ENCODE measurements at places on chromosomes 6 and 20.

DNA sequence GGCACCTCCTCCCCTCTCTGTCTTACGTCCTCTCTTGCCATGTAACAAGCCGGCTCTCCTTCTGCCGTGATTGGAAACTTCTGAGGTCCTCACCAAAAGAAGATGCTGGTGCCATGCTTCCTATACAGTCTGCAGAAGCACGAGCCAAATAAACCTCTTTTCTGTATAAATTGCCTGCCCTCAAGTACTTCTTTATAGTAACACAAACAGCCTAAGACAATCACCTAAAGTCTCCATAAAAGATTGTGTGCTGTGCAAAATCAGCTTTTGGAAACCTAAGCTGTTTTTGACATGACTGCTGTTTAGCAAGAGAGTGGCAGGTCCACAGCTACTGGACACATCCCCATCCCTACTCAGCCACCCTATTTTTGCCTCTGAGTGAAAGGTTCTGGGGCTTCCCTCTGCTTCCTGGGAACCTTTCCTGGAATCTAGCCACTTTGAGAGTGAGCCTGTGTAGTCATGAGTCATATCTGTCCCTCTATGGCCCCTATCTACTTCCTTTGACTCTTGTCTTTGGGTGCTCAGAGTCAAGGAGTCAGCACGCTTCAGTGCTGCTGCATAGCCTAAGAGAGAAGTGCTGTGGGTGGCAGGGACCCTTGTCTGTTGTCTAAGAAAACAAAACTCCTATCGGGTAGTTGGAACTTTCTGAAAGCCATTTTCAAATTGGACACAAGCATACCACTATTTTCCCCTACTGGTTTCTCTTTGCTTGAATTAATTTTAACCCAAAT lies 110.0 kb downstream of the PPP1R14C start:
- no peak for DNase-seq

- no peak for DNase-seq
These were observed 86.2 kb downstream of the LAMP5 start for GRCh38 chr20:9600562-9600961.

- DNase-seq = no peak
These were observed 44.6 kb upstream of the BHLHE23 start for GRCh38 chr20:63051186-63051860.

DNA sequence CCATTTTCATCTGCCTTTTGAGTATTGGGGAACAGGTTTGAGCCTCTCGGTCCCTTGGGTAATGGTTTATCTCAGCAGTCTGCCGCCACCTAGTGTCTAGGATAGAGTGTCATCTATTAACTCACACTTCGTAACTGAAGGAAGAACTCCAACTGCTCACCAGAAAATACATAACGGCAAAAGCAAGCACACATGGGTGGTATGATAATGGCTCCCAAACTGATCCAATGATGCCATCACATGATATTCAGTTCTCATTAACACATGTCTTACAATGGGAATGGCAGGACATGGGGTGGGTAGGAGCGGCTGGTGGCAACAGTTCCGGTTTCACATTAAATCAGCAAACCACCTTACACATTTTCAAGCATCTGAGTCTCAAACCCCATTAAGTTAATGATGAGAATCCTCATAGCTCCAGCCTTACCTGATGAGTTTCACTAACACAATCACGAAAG lies 110.7 kb upstream of the PHACTR1 start:
- no peak for DNase-seq

DNA sequence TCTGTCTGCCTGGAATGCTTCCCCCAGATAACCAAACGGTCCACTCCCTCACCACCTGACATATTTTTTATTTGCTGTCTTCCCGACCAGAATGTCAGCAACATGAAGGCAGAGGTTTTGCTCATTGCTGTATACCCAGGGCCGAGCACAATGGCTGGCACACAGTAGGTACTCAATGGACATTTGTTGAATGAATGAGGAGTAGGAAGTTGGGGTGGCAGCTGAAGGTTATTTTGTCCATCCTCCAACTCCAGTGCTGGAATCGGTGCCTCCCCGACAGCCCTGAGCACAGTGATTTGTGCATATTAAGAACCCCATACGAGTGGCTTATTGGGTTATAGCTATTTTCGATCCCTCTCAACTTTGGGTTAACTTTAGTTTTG lies 10.3 kb downstream of the DUSP15 start:
- DNase-seq = no peak

- no peak for DNase-seq
These were observed 32.8 kb downstream of the SNAI1 start for GRCh38 chr20:50015636-50015992.

DNA sequence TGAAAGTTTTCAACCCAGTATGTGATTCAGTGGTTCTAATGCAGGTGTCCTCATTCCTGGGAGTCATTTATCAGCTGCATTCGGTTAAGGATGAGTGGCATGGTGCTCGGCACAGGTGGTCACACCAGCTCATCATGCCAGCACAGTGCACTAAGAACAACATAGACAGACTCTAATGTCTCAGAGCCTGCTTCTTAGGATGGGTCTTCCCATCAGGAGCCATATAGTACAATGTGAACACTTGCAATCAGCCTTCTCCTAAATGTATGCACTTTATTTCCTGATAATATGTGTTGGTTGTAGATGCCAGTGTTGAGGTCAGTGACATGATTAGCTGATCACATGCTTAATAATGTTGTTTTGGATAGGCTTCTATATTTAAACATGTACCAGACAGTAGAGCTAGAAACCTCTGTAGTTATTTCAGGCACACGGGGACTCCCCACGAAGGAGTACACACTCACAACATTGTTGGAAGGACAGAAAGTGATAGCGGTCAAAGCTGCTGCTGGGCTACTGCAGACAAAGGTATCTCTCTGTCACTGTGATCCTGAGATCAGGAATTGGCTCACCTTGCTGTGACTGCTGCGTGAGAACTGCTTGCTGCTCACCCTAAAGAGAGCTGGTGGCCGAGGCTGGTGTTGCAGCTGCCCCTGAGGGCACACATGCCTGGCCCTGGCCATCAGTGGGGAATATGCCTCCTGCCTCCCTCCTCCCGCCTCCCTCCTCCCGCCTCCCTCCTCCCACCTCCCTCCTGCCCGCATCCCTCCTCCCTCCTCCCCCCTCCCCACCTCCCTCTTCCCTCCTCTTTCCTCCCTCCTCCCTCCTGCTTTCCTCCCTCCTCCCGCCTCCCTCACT lies 195.4 kb downstream of the SMOC2 start:
- no peak for DNase-seq

GRCh38 chr6:112241820-112242429 lies 12.4 kb downstream of the LAMA4 start:
- DNase-seq = no peak

DNA sequence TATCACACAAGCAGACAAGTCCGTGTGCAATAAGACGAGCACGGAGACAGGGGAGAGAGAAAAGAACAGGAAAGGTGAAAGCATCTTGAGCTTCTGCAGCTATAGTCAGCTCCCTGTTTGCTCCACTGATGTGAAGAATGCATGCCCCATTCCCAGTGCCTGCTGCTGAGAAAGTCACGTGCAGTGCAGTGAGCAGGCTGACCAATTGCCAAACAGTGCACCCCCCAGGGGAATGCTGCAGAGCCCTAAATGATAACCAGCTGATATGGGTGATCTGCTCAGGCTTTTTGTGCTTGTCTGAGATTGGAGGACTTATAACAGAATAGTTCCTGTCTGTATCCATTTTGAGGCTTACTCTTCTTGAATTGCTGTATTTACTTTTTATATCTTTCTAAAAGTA lies 121.5 kb downstream of the PACRG start:
- DNase-seq = no peak

- DNase-seq = no peak
These were observed 523.6 kb upstream of the RNF217 start for GRCh38 chr6:124438546-124439065.

DNA sequence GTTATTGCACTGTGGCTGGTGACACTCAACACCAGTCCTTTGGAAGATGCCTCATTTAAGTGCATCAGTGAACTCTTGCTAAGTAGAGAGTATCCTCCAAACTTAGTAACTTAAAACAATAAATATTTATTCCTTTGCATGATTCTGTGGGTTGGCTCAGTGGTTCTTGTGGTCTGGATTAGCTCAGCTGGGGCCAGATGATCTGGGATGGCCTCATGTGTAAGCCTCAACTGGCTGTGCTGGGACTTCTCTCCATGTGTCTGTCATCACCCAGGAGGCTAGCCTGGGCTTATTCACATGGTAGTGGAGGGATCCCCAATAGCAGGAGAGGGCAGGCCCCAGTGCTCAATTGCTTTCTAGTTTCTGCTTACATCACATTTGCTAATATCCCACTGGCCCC lies 8.3 kb downstream of the LRRN4 start:
- no peak for DNase-seq

Data from stimulated activated CD4-positive, alpha-beta T cell treated with anti-CD3 and anti-CD28 coated beads, Interleukin-2, amount 100 ng/mL, for 4 hours (primary cell).